ENCODE measurements at places on chromosomes 3 and 15.
A peak's percentile ranks its signal among the peaks of the same experiment; 100 is the strongest.

GRCh38 chr3:140754936-140755335, 77.1 kb downstream of the TRIM42 start:
- DNase-seq = no peak

DNA sequence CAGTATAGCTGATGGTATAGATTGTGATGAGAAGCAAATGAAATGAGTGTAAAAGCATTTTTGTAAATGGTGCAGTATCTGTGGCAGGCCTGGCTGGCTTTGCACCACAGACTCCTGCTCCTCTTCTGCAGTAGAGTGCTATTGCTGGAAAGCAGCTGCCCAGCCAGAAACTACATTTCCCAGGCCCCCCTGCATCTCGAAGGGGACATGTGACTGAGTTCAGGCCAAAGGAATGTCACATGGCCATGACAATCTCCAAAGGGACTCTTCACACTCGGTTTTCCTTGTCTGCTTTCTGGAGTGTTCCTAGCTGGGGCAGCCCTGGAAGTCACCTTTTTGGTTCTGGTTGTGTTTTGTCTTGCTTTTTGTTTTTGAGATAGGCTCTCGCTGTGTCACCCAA, 277.1 kb downstream of the SUCLG2 start:
- DNase-seq = no peak

DNA sequence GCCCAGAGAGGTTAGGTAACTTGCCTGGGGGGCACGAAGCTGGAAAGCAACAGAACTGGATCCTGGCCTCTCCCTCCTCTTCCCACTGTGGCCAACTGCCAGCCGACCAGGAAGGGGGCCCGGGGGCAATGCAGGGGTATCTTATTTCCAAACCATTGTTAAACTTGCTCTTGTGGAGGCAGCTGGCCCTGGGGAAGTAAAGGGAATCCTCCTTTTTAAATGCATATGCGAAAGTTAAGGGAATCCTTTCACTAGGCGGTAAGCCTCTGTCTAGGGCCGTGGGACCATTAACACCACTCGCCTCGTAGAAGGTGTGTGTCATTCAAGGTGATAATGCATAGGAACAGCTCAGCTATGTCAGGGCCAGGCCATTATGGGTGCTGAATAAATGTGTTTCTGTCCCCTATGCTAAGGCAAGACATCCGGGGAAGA, 68.6 kb downstream of the ST6GAL1 start:
- DNase-seq = no peak

- no peak for DNase-seq
Measured at GRCh38 chr3:171092467-171092911, 66.0 kb upstream of the SLC2A2 start.

DNA sequence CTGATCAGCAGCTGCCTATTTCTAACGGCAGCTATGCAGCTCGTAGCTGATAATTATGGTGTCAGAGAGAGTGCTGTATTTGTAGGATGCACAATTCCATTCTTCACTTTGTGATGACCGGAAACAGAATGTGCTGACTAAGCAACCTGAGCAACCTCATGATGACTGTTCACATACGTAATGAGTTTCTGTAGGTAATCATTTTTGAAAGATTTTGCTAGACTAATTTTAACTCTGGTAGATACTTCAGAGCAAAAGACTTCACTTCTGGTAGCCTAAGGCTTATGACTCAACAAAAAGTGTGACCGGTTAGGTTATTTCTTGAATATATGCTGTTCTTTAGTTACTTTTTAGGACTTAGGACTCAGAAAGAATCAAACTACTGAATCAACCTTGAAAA, 567.7 kb downstream of the NAALADL2 start:
- no peak for DNase-seq

GRCh38 chr3:96467639-96468038, 346.8 kb upstream of the EPHA6 start:
- DNase-seq = no peak

DNA sequence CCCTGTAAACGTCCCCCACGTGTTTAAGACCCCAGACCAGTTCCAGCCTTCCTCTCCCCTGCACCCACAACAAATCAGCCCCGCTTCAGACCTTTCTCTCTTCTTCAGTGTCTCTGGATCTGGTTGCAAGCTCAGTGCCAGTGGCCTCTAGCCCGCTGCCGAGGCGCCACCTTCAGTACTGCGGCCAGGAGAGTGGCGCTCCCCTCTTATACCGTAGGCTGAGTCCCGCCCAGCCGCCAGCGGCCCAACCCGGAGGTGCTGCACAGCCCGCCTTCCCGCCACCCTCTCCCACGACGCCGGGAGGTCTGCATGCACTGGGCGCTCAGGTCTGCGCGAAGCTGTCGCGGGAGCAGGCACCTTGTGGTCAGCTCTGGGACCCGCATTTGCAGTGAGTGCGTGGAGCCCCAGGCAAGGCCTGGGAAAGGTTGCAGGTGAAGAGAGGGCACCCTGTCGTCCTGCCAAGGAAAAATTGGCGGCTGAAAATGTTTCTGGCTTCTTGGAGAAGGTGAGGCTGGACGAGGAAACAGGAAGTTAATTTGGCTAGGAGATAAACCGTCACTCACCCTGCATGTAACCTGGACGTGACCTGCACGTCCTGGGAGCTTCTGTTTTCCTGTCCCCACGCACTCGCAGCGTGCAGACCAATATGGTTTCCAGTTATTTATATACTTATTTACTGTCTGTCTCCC, at the start of gene C2CD4B:
C2CD4B (minus strand) TSS at position 182 of the 689 bp plus-strand sequence. CDS start 301 bp downstream, outside the sequence.
- DNase-seq = peak; percentile 4

DNA sequence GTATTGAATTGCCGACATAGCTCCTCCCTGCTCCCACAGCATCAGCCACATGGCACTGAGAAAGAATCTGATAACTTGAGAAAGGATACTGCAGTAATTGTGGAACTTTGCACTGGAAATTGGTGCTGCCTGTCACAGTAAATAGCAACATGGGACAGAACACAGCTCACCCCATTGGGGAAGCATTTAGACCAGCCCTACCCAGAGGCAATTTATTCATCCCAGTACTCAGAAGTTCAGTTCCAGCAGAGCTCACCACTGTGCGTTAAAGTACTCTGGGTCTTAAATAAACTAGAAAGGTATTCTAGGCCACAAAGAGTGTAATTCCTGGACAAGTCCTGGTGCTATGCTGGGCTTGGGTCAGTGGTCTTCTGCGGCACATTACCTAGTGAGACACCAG, 347.1 kb downstream of the PYDC2 start:
- no peak for DNase-seq

GRCh38 chr15:48394970-48395369, 63.7 kb downstream of the DUT start:
- no peak for DNase-seq

GRCh38 chr15:88834211-88834812, 31.1 kb downstream of the ACAN start:
- peak; percentile 22 for DNase-seq

GRCh38 chr3:152348436-152349177, 79.9 kb downstream of the MBNL1 start:
- DNase-seq = no peak

DNA sequence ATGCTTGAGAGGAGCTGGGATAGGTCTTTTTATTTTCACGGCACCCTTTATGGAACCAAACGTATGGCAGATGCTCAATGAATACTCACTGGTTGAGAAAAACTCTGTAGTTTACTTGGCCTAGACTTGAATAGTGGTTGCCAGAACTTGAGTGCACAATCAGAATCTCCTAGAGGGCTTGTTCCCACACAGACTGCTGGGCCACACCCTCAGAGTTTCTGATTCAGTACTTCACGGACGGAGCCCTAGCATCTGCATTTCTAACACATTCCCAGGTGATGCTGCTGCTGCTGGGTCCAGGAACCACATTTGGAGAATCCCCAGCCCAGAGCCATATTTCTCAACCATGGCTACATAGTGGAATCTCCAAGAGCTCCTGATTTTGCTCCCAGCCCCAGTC, 24.6 kb downstream of the CA12 start:
- no peak for DNase-seq

GRCh38 chr15:48283396-48284145, 47.7 kb upstream of the DUT start:
- no peak for DNase-seq

DNA sequence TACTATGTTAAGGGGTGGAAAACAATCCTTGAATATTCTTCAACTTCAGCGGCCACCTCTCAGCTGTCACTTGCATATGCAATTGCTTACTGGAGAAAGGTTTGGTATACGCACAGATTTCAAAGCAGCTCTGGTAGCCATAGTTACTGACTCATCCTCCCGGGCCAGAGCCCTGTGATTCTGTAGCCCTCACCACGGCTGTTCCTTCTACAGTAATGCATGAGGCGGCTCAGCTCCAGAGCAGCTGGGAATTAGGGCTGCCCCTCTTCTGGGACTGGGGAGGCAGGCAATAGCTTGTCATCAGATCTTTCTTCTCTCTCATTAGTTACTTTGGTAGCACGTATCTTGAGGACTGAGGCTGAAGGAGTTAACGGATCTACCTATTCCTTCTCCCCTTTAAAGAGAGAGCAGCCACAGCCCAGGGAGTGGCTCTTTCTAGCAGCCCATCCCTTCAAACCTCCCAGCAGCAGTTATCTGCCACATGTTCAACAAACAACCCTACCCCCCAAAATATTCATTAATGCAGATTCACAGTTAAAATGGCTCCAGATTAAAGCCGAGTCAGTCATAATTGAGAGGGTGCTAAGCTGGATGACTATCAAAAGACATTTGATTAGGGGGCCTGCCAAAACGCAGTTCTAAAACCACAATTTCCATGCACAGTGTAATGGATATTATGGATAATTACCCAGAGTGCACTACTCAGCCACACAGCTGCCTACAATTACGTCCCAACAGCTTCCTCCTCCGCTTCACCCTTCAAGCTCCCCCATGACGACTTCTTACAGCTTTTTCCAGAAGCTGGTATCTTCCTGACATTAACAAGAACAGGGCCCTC, 54.7 kb downstream of the ETV5 start:
- no peak for DNase-seq

GRCh38 chr3:177830411-177830849, 633.1 kb upstream of the TBL1XR1 start:
- DNase-seq = no peak

- no peak for DNase-seq
Measured at GRCh38 chr15:80424381-80424780, 20.2 kb downstream of the ARNT2 start.

DNA sequence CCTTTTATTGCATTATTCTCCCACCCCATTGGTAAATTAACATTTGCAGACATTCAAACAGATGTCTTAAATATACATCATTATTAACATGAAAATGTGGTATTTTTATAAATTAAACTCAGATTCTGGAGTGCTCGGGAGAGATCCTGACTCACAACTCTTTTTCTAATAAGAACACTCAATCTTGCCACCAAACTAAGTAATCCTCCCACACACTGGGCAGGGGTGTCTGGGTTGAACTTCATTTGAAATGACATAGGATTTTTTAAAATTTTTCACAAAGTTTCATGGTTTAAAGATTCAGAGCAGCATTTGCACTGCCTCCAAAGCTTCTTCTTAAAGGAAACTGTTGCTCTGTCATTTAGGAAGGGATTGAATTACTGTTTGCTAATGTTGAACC, 754.3 kb downstream of the MECOM start:
- DNase-seq = no peak

DNA sequence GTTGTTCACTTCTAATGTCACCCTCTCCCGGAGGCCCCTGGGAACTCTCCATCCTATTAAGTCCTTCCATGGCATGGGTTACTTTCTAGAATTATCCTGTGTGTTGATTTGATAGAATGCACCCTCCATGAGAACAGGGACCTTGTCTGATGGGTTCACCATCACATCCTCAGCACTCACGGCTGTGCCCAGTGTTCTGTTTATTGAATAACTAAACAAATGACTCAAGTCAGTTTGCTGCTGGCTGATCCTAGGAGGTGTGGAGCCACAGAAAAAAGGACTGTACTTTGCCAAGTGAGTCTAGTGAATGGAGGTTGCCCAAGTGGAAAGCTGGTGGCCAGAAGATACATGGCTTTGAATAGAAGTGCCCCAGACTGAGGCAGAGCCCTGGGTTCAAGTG, 48.5 kb upstream of the RAB6B start:
- DNase-seq = no peak

DNA sequence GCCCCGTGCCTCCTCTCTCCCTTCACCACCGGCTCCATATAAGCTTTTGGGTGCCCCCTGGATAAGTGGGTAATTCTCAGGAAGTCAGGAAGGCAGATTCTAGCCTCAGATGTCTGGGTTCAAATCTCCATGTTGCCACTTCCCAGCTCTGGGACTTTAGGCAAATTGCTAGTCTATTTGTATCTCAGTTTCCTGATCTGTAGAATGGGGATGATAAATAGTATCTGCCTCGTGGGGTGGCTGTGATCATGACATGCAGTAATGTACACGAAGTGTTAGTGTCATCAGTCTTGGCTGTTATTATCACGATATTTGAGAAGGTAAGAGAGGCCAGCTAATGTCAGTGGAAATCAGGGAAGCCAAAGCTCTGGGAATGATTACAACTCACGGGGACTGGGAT, 43.3 kb downstream of the MUC4 start:
- no peak for DNase-seq

DNA sequence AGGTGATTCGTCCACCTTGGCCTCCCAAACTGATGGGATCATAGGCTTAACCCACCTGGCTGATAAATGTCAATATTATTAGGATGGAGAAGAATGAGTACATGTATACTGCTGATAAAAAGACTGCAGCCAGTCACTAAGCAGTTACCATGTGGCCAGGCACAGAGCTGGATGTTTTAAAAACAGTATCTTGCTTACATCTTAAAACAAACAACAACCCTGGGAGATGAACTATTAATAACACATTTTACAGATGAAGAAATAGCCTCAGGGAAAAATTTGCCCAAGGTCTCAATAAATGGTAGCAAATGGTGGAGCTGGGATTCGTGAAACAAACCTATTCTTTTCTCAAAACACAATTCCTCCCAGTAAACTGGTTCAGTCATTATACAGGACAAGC, 18.1 kb downstream of the IL17RD start:
- DNase-seq = no peak

GRCh38 chr15:65819563-65819960, 27.5 kb upstream of the DENND4A start:
- no peak for DNase-seq

DNA sequence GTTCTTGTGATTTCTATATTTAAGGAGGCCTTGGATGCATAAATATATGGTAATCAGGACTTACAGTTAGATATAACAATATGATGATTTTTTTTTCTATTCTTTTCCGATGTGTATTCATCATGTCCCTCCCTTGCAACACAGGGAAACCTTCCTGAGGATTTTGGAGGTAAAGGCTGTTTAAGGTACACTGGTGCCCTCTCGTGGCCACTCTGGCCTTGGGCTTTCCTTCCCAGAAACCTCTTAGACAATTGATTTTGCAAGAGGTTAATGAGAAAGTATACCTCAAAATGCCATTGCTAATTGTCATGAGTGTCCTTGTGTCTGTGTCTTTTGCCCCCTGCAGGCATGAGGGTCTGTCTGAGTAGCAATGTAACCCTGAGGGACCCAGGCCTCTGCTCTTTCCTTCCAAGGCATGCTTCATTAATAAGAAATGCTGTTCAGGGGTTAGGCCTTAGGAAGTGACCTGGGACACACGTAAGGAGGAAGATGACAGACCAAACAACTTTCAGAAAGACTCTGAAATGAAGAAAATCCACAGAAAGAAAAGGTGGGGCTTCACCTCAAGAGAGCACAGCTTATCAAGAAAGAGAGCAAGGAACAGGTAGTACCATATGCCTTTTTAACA, 70.3 kb upstream of the PPP2R3A start:
- peak; percentile 17 for DNase-seq

All from CD4-positive, alpha-beta T cell treated with Interleukin-17A for 1 hour (primary cell).